ENCODE measurements at places on chromosomes 13 and 19.

DNA sequence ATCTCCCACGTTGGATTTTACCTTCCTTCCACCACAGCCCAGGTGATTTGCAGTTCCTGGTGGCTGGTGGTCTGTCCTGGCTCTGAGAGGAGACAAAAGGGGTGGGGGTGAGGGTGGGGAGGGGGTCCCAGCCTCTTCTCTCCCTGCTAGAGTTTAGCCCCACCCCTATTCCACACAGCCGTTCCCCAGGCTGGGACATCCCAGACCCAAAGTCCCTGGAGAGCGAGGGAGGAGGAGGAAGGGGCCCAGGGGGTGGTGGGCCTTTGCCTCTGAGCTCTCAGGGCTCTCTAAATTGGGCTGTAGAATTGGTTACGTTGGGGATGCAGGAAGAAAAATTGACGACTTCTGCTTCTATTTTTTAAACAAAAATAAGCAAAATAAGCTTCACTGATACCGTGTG is 81.9 kb downstream of the SLC6A16 start:
- no peak for DNase-seq

GRCh38 chr19:8185343-8186068 is 23.7 kb upstream of the CERS4 start:
- DNase-seq = no peak

DNA sequence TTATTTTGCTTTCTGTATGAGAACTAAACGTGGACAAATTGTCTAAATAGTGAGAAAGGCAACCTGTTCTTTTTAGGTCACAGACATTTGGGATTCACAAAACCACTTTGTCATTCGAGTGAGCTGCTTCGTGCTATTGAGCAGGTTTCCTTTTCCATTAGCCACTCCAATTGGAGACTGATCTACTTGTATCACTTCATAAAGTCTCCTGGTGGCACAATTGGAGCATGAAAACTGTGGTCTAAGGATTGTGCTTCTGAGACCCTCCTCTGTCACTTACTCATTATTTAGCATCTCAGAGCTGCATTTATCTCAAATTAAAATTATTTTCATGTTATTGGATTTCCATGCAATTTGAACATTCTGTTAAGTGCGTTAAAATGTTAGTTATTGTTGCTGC is 397.7 kb downstream of the TDRD3 start:
- DNase-seq = no peak

DNA sequence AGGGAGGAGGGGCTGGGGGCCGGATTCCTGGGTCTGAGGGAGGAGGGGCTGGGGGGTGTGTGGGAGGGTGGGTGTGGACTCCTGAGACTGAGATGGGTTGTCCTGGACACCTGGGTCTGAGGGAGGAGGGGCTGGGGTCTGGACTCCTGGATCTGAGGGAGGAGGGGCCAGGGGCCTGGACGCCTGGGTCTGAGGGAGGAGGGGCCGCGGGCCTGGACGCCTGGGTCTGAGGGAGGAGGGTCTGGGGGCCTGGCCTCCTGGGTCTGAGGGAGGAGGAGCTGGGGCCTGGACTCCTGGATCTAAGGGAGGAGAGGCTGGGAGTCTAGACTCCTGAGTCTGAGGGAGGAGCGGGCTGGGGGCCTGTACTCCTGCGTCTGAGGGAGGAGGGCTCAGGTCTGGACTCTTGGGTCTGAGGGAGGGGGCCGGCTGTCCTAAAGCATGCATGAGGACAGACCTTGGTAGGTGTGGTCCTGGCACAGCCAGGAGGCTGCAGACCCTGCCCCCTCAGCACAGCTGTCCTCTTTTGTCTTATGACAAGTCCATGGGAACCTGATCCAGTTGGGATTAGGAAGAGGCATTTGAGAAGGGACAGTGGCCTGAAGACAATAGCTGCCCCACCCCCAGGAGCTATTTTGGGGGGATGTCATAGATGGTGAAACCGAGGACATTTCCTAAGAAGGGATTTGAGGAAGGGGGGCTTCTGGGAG is 1.3 kb downstream of the TNNT1 start:
- no peak for DNase-seq

DNA sequence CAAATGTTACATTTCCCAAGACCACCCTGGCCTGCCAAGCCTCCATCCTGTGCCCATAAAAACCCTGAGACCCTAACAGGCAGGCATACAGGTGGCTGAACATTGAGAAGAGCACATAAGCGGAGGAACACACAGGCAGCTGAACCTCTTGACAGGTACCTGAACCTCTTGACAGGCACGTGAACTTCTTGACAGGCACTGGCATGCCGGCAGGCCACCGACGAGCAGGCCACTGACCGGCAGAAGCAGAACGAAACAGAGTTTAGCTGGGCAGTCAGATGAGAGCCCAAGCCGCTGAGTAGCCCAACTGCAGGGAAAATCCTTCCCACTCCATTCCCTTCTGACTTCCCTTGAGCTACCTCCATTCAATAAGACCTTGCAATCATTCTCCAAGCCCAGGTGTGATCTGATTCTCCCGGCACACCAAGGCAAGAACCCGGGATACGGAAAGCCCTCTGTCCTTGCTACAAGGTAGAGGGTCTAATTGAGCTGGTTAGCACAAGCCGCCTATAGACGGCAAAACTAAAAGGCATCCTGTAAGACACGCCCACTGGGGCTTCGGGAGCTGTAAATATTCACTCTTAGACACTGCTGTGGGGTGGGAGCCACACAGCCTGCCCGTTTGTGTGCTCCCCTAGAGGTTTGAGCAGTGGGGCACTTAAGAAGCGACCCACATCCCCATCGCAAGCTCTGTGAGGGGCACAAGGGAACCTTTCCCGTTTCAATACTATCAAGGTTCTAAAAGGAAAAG is 2613.9 kb upstream of the PCDH20 start:
- no peak for DNase-seq

- DNase-seq = no peak
Measured at GRCh38 chr13:99327126-99327525, 19.9 kb upstream of the GPR183 start.

DNA sequence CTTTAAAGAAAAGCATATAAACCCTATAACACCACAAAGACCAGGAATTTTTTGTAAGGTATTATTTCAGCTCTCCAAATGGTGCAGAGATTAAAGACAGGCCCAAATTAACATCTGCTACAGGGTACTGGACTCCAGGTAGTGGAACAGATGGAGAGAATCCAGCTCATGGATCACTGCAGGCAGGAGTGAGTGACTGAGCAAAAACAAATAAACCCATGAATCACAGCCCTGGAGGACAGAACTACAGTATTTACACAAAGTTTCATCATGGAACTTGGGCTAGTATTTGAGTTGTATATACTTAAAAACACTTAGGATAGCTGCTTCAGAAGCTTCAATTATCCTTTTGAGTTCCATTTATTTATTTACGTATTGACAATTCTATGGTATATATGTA is 132.8 kb upstream of the SPRY2 start:
- DNase-seq = no peak

GRCh38 chr13:20960663-20961309 is 58.2 kb upstream of the XPO4 start:
- DNase-seq = no peak

- DNase-seq = no peak
Measured at GRCh38 chr19:28883241-28883693, 329.7 kb downstream of the UQCRFS1 start.

- DNase-seq = no peak
Measured at GRCh38 chr13:19157461-19157860, 24.2 kb downstream of the TUBA3C start.

GRCh38 chr13:27018882-27019281 is 152.7 kb downstream of the USP12 start:
- no peak for DNase-seq

- DNase-seq = no peak
Measured at GRCh38 chr13:109087916-109088623, 458.7 kb downstream of the MYO16 start.

GRCh38 chr19:30547246-30547645 is 175.1 kb downstream of the ZNF536 start:
- no peak for DNase-seq

DNA sequence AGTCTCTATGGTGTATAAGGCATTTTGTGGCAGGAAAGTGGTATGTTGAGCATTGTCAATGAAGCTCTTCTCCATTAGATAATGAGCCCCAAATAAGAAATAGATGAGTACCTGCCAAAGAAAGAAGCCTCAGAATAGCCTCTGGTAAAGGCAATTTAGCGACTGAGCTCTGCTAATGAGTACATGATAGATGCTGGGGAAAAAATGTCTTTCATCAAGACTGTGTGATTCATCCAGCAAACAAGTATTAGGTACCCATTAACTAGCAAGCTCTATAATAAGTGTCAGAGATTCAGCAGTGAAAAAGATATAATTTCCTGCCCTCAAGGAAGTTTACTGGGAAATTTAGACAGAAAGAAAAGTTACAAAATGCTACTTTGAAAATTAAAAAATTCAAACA is 294.6 kb downstream of the ITGBL1 start:
- no peak for DNase-seq

DNA sequence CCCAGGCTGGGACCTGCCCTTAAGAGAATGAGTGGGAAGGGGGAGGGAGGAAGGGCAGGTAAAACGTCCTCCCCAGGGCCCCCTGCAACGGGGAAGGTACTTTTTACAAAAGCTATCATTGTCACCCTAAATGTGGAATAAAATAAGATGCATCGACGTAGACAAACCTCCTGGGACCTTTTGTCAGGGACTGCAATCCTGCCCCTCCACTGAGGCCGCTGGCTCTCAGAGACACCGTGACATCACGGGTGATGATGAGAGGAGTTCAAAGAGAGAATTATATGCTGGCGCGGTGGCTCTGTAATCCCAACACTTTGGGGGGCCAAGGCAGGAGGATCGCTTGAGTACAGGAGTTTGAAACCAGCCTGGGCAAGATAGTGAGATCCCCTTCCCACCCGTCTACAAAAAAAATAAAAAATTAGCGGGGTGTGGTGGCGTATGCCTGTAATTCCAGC is 1.8 kb upstream of the MYBPC2 start:
- DNase-seq = peak; percentile 33

- DNase-seq = peak; percentile 98
Measured at GRCh38 chr19:9785367-9786331, 17.1 kb upstream of the ZNF846 start.

DNA sequence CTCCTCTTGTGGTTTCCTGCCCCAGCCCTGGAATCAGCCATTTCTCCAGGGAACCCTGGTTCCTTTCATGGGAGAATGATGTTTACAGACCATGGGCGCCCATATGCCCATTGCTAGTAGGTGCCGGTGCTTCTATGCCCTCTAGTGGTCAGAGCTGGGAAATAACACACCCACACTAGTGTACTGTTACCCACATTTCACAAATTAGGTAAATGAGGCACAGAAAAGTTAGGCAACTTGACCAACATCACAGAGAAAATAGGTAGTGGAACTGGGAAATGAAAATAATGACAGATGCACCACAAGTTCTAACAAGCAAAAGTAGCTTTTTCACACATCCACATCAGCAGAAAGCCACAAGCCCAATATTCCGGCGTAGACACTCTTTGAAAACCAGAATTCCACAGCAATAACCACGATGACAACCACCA is 1.3 kb upstream of the CEACAM3 start:
- DNase-seq = peak; percentile 45

DNA sequence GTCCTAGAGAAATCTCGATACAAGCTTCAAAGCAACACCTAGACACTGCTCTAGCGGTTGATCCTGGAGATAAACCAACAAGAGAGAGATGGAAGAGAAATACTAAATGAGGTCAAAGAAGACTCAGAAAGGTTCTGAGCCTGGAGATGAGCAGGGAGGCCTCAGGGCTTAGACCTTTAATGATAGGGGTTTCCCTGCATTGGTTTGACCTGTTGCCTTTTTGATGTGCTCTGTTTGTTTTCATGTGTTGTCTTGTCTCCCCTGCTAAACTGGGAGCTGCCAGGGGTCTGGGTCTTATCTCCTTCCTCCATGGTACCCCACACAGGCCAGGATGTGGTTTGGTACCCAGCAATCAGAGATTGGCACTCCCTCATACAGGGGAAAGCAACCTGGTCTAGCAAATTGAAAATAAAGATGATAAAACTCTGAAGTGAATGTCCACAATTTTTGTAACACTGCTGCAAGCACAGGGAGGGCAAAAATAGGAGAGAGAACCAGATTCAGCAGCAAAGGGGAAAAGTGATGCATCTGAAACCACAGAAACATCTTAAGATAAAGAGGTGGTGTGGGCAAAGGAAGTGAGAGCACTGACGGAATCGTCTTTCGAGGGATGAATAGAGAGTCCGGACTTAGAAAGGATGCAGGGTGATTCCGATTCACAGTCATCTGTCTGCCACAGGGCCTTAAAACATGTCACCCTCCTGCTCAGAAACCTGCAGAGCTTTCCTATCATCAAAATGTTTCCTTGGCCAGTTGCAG is 3.5 kb downstream of the FFAR2 start:
- DNase-seq = peak; percentile 59

- DNase-seq = no peak
Measured at GRCh38 chr13:48686636-48687210, 33.0 kb downstream of the CYSLTR2 start.

DNA sequence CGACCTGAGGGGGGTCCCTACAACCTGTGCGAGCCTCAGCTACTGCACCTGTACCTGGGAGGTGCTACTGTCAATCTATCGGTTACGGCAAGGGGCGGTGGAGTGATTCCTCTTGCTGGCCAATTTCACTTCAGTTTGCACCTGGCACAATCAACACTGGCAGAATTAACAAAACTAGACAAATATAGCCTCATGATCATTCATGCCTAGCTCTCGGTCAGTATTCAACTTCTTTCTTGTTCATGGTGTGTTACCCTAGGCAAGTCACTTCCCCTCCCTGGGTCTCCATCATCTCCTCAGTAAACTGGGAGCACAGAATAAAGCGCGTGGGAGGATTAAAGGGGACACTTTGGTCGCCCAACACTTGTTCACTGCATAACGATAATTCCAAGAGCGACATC is 618 bp downstream of the HAUS8 start:
- DNase-seq = no peak

DNA sequence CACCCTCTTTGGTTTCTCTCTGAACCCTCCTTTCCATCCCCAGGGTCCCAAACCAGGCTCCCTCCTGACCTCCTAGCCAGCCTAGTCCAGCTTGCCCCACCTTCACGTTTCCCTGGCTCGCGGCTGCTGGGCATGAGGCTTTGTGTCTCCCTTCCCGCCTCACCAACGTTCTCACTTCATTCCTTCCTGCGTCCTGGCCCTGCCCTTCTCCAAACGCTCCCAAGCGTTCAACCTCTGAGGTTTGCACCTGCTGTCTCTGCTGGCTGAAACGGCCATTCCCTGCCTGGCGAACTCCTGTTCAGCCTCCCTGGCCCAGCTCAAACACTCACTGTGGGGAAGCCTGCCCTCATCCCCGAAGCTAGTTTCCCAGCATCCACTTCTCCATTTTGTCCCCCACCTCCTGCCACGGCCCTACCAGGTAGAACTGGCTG is 12.4 kb downstream of the EPS8L1 start:
- DNase-seq = no peak
